ENCODE measurements at places on chromosomes 5 and 9.

- no peak for DNase-seq
Observed at GRCh38 chr9:128099231-128099931, 28.1 kb downstream of the PTGES2 start.

- DNase-seq = no peak
Observed at GRCh38 chr9:122217640-122218039, 11.1 kb downstream of the LHX6 start.

DNA sequence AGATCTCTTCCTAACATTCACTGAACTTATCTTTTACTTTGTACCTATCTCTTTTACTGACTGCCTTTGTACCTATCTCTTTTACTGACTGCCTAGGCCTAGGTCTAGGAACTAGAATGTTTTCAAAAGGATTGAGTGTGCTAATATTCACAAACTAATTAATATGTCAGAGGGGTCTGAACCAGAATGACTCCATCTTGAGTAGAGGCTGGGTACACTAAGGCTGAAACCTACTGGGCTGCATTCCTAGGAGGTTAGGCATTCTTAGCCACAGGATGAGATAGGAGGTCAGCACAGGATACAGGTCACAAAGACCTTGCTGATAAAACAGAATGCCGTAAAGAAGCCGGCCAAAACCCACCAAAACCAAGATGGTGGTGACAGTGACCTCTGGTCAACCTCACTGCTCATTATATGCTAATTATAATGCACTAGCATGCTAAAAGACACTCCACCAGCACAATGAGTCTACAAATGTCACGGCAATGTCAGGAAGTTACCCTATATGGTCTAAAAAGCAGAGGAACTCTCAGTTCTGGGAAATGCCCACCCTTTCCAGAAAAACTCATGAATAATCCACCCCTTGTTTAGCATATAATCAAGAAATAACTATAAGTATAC, 2.5 kb upstream of the RHOBTB3 start:
- DNase-seq = no peak

DNA sequence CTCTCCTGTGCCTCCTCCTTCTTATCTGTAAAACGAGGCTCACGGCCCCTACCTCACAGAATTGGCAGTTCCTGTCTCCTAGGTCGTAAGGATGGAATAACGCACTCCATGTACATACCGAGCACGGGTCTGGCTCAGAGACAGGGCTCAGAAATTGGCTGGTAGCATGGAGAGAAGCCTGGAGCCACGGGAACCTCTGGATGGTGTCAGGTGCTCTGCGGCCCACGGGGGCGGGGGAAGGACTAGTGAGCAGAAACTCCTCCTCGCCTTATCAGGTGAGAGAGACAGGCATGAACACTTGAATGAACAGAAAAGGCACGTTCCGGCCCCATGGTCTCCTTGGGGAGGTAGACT, 15.4 kb upstream of the C5orf47 start:
- DNase-seq = no peak

DNA sequence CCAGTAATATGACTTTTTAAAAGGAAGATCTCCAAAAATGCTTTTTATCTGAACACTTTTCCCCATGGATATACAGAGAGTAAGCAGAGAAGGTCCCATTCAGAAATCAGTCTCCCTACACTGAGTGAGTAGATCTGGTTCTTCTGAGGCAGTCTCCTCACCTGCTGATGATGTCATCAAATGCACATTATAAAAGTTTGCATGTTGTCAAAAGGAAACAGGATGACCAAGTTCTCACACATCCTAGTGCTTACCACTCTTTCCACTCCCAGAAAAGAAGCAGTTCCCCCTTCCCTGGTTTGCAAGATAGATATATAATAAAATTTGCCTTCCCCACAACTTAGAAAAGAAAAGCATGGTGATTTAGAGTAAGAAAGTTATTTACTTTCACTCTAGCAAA, 180.5 kb downstream of the RAB3C start:
- DNase-seq = no peak

DNA sequence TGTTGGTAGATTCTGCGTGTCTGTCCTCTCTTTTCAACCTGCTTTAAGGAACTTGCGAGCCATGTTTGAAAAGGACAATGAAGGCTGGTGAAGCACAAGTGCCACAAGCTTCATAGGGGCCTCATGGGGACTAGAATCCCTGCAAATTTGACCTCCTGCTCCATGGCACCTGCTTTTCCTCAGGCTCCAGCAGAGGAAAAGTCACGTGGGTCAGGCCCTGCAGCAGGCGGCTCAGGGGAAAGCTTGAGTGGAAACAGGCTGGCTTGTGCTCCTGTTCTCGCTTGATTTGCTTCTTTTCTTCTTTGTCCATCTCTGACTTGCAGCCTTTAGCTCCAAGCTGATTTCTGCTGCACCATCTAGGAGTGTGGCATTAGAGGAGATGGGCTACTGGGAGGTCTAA, 187.6 kb upstream of the MAST4 start:
- DNase-seq = no peak

DNA sequence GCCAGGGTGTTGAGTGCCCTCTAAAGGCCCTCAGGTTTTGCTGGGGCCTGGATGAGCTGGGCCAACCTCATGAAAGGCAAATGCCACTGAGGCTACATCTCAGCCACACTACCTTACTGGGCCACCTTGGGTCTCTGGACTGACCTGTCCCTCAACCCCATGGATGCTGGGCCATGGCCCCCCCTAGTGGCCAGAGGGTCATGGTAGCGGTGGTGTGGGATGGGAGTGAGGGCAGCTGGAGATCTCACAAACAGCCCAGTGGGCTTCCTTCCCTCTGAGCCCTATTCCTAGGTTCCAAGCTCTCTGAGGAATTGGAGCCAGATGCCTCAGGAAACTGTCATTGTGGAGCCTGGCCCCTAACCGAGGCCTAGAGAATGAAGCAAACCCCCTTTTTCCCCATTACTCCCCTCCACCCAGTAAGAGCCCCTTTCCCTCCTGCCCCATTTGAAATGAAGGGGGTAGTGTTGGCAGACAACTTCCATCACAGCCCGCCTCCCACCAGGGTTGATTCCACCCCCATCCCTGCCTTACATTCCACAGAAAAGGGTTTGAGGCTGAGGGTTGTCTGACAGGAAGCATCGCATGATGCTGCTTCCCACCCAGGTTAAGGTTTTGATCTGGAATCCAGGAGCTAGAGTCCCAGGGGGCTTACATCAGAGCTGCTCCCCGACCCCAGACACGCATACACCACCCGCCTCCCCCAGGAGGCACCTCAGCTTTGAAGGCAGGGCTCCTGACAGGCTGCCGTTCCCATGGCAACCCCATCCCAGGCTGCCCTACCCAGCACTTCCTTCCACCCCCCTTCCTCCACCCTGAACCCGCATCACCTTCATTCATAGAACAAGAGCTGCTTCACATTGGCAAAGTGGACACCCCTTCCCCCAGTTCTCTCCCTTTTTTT, 63.9 kb downstream of the PCDH1 start:
- peak; percentile 33 for DNase-seq

GRCh38 chr5:123359454-123360200, 63.6 kb downstream of the CEP120 start:
- DNase-seq = no peak

DNA sequence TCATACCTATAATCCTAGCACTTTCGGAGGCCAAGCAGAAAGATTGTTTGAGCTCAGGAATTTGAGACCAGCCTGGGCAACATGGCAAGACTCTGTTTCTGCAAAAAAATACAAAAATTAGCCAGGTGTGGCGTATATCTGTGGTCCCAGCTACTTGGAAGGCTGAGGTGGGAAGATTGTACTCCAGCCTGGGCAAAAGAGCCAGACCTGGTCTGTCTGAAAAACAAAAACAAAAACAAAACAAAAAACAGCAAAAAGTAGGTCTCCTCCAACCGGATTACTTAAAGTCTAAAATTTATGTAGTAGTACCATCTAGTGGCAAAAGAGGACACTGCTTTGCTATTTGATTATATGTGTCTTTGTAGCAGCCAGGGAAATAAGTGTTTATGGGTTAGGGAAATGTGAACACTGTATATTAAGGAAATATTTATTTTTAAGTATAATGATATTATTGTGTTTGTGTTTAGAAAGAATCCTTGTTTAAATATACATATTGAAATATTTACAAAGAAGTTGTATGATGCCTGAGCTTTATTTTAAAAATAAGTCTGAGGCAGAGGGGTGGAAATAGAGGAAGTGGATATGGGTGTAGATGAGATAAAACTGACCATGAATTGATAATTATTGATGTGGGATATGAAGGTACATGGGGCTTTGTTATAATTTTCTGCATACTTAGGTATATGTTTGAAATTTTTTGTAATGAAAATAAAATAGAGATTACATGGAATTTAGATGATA, 20.0 kb downstream of the APC start:
- no peak for DNase-seq

GRCh38 chr9:137828527-137829259, 48.9 kb upstream of the CACNA1B start:
- DNase-seq = no peak

GRCh38 chr5:56327809-56328208, 94.7 kb upstream of the ANKRD55 start:
- peak; percentile 56 for DNase-seq

DNA sequence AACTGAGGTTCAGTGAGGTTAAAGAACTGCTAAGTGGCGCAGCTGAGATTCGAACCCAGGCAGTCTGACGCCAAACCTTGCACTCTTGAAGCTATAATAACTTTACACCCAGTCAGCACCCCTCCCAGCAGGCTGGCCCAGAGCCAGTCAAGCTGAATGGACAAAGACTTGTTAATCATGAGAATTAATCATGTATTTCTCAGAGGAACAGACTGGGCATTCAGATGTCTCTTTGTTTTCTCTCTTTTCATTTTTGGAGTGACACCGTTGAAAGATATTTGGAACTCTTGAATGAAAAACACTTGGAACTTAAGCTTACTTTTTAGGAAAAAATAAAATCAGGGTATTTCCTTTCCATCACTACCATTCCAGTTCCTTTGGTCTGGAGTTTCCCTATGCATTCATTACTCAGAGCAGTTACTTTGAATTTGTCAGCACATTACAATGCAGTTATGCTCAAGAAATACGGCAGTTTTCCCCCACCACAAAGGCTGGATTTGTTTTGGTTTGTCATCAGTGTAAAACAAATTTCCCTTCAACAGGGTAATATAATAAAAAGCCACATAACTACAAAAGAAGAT, 22.6 kb upstream of the MAMDC2 start:
- no peak for DNase-seq

DNA sequence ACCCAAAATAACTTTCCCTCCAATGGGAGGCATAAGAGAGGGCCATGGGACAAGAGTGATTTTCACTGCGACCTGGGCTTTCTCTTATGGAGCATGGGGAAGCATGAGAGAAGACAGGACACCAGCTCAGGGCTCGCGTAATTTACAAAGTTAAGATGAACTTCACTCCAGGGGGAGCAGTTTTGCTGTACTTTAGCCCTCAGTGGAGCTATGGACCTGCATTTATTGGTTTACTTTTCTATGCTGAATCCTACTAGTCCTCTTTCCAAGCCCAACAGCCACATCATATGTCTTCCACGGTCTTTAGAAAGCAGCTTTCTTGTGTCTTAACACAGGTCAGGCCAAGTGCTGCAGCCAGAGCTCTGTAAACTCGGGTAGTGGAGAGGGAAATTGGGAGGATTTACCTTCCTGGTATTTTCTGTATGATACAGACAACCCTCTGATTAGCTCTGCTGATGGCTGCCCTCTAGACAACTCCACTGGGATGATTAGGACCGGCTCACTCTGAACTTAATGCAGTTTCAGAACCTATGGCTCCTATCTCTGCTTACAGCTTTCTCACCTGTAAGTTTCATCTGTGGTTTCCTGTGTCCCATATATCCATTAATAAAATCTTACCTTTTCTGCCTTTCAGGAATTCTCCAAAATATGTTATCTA, 581.0 kb upstream of the RORB start:
- DNase-seq = no peak

GRCh38 chr9:16809912-16810610, 60.4 kb downstream of the BNC2 start:
- no peak for DNase-seq

DNA sequence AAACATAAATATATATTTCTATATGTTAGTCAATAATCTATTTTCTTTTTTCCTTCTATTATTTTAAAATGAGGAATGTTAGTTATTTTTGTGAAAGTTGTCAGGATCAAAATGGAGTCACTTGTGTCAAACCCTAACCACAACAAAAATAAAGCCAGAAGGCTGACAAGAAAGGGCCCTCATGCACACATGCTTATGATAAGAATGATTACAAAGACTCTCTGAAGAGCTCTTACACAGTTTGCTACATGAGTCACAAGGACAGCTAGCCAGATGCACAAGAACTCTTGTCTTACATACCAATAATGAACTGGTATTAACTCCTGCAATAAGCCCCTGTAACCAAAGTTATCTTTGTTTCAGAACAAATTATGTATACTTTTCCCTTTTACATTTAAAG, 64.7 kb downstream of the GGTA1 start:
- no peak for DNase-seq

GRCh38 chr9:112872019-112872418, 18.7 kb downstream of the SLC46A2 start:
- DNase-seq = no peak

GRCh38 chr9:119794836-119795235, 425.6 kb upstream of the BRINP1 start:
- no peak for DNase-seq

- no peak for DNase-seq
Observed at GRCh38 chr9:9521033-9521779, 1091.6 kb downstream of the PTPRD start.

DNA sequence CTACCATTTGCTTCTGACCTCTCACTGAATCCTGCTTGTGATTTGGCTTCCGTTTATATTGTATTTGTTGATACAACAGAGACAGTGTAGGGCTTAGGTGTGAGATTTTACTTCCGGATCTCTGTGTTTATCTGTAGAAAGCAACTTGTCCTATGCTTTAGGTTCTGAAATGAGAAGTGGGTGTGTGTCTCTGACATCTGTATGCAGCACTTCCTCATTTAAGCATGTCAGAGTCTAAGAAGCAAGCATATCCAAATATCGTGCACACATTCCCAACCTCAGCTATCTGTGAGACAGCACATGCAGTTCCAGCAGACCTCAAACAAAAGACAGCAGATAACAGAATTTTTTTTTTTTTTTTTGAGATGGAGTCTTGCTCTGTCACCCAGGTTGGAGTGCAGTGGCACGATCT, 16.3 kb downstream of the KLF9 start:
- no peak for DNase-seq

DNA sequence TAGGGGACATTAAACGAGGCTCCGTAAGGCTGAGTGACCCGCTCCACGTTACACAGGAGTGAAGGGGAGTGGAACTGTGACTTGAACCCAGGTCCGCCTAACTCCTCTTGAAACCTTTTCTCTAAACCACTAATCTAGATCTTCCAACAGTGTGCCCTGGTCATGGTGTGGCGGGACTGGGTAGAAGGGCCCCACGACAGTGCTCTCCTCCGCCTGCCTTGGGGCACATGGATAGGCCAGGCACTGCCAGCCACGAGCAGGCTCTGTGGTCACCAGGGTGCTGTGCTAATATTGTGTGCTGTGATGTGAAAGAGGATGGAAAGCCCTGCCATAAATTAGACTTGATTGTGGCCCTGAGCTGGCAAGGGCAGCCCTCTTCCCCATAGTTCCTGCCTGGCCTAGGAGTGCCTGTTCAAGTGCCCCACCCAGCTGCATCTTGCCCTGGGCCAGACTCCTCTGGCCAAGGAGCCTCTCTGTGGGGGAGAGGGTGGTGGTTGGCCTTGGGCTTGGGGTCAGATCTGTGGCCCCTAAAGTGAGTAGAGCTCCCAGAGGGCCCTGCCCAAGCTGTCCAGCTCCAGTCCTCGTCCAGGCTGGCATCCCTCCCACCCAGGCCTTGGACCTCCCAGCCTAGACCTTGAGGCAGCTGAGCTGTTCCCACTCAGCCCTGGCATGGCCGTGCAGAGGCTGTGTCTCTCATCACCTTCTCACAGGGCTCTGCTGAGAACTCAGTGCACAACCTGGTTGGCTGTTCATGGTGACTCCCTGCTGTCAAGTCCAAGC, 67.8 kb upstream of the TBC1D2 start:
- no peak for DNase-seq

GRCh38 chr9:128863647-128864046, 18.1 kb downstream of the KYAT1 start:
- peak; percentile 73 for DNase-seq

Measured in stimulated activated CD4-positive, alpha-beta T cell treated with anti-CD3 and anti-CD28 coated beads, Interleukin-4, amount 100 ng/mL, for 4 hours (primary cell).